ENCODE measurements at places on chromosomes 3 and 15. TPM values are rescaled to one million over a fixed set of nuclear protein-coding genes. Genes with fewer than 3 reads are reported as not detected.

- DNase-seq: no peak
Measured at GRCh38 chr3:123374016-123374415, 74.9 kb downstream of the ADCY5 start.

GRCh38 chr3:59886790-59887189 lies 837.0 kb upstream of the CFAP20DC start:
- DNase-seq: no peak

DNA sequence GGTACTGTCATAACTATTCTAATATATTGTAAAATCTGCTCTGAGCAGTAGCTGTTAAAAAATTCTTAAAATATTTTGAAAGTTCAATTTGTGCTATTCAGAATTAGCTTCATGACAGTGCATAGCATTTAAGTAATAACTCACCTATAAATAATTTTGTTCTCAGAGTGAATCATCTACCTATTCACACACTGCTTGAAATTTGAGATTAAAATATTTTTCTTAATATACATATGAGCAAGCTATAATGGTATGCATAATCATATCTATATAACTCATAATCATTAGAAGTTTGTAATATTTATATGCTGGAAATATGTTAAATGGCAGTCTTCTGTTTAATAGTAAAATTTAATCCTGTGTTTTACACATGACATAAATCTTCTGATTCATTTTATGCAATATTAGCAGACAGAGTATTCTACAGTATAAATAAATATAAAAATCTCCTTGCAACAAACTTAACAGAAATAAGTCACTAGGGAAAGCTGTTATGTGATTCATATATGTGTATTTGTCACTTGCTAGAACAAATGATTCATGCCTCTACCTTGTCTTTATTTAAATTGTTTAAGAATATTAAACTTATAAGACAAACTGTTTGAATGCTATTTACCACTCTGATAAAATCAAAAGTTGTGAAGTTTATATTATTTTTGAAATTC lies 710.8 kb downstream of the PLOD2 start:
- no peak for DNase-seq

- peak; percentile 52 for DNase-seq
Measured at GRCh38 chr15:32651229-32651837, 9.8 kb downstream of the SCG5 start.

- no peak for DNase-seq
Measured at GRCh38 chr15:50854601-50855490, 53.6 kb upstream of the AP4E1 start.

The RBP2 gene
- 22.3 TPM for polyA plus RNA-seq

DNA sequence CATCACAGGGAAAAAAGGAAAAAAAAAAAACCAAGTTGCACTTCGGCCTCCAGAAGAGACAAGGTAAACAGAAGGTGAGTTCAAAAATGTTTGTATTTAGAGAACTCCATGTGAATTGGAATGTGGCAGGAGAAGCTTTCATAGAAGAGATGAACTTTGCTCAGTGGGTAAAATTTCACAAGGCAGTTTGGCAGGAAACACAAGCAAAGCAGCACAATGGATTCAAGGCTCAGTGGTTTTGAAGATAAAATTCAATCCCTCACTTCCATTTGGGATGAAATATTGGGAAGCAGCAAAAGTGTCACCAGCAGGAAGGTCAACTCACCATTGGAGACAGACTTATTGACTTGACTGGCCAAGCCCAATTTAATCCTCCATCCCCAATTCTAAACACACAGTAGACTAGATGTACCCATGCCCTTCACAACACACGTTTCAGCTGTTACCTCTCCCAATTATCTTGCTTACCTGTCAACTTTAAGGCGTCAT lies 256.7 kb upstream of the ICE2 start:
- no peak for DNase-seq

- DNase-seq: peak; percentile 54
Measured at GRCh38 chr3:42013691-42014457, 52.0 kb upstream of the ULK4 start.

DNA sequence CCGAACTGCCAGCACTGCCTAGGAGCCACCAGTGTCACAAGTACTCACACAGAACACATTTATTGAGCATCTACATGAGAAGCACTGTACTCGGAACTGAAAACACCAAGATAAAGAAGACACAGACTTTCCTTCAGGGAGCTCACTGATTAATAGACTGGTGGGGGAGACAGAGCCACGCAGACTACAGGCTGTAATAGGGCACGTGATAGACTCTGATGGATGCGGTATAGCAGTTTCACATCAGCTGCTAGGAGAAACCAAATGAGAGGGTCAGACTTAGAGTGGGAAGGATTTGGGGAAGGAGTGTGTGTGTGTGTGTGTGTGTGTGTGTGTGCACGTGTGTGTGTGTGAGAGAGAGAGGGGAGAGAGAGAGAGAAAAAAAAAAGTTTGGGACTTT lies 12.1 kb downstream of the EPHB1 start:
- DNase-seq: no peak

- DNase-seq: no peak
Measured at GRCh38 chr15:90817117-90818057, 51.0 kb upstream of the FURIN start.

The OR5K1 gene
- polyA plus RNA-seq: not detected

The MCF2L2 gene
- 0.29 TPM for polyA plus RNA-seq

- peak; percentile 68 for DNase-seq
Measured at GRCh38 chr3:108030960-108031359, 59.9 kb downstream of the CD47 start.

GRCh38 chr3:182234881-182235280 lies 523.2 kb downstream of the SOX2 start:
- DNase-seq: no peak

- no peak for DNase-seq
Measured at GRCh38 chr15:78104119-78104479, 11.7 kb downstream of the SH2D7 start.

The PIERCE2 gene
- polyA plus RNA-seq: 1.2 TPM

DNA sequence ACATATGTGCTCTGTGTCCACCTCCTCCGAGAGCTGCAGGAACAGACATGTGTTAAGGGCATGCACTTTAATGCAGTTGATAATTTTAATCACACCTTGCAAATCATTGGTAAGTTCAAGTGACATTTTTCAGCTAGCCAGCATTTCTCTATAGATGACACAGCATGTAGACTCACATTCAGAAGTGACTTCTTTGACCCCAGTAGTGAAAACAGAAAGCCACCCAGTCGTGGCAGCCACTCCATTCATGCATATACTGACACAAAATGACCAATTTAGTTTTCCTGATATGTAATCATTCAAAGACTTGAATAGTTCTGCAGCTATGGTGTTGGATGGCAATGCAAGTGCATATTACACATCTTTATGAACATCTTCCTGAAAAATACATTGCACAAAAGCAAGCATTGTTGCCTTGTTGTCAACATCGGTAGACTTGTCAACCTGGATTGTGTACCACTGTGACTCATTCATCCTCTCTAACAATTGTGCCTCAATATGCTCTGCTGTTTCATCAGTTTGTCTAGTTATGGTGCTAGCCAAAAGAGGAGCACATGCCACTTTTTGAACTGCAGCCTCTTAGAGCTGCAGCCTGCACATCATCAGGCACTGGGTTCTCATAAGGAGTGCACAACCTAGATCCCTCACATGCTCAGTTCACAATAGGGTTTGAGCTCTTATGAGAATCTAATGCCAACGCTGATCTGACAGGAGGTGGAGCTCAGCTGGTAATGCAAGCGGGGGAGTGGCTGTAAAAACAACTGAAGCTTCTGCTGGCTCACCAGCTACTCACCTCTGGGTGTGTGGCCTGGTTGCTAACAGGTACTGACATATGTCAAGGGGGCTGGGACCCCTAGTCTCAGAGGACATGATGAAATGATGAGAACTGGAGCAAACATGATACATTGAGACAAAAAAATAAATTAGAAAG lies 622.0 kb downstream of the PYDC2 start:
- no peak for DNase-seq

The CAMKV gene
- 0.27 TPM for polyA plus RNA-seq

DNA sequence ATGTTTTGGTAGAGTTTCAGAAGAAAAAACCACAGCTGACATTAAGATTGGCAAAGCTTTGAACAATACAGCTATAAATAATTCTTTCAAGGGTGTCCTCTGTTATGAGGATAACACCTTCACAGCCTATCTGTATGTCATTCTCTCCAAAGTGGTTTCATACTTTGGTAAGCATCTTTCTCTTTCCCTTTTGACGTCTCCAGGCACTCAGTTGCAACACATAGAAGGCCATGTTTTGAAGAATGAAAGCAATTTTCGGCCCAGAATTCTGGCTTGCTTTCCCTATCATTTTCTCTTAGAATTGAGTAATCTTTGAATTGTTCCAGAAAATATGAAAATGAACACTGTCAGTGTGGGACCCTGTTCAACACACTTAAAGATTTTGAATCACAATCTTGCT lies 200.0 kb upstream of the CBLB start:
- DNase-seq: peak; percentile 80

The STX19 gene
- 0.18 TPM for polyA plus RNA-seq

The RAMAC gene
- 30.0 TPM for polyA plus RNA-seq

The GOLGA8J gene
- 0.48 TPM for polyA plus RNA-seq

- no peak for DNase-seq
Measured at GRCh38 chr3:877001-877400, 215.8 kb upstream of the CNTN6 start.

GRCh38 chr3:81891055-81891895 lies 129.8 kb upstream of the GBE1 start:
- DNase-seq: no peak

- DNase-seq: no peak
Measured at GRCh38 chr3:172277151-172277652, 171.1 kb downstream of the GHSR start.

The A4GNT gene
- polyA plus RNA-seq: not detected

The NUP210 gene
- polyA plus RNA-seq: 8.4 TPM

DNA sequence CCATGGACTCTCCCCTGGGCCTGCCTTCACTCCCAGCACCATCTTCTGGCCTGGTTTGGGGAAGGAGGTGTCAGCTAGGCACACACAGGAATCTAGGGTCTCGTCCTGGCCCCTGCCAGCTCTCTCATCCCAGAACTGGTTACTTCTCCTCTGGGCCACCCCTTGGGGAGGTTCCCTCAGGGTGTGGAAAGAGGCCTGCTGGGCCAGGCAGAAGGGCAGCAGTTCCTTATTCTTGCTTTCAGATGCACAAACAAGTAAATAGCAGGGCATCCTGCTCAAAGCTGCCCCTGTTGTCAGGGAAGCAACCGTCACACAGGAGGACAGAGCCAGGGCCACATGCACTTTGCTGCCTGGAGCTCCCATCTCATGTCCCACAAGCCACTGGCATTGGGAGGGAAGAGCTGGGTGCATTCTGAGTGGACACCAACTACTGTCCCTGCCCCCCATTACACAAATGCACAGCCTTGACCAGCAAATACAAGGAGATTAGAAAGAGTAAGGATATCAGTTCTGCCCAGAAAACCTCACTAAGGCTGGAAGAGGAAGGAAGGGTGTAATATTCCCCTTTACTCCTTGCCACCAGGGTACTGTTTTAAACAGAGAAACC lies 108.8 kb upstream of the HACD2 start:
- DNase-seq: no peak

The HTR3E gene
- polyA plus RNA-seq: not detected

The CTXN2 gene
- polyA plus RNA-seq: not detected

The IRAK2 gene
- polyA plus RNA-seq: 0.84 TPM

The GOLGA6L9 gene
- polyA plus RNA-seq: 2.0 TPM

The DGKG gene
- 0.83 TPM for polyA plus RNA-seq

DNA sequence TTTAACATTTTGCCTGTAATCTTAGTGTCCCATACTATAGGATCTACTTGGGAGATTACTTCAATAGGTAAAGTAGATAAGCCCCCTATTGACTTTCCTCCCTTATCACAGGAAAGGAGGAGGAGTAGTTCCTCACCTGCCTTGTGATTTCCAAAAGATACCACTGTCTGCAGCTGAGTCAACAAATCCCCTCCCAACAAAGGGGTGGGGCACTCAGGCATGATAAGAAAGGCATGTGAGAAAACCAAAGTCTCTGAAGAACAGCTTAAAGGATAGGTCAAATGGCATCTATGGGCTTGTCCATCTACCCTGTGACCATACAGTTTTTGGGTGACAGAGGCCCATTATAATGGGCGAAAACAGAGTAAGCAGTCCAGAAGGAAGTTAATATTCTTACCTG lies 71.3 kb upstream of the WNT7A start:
- no peak for DNase-seq

The ZKSCAN7 gene
- 8.6 TPM for polyA plus RNA-seq

DNA sequence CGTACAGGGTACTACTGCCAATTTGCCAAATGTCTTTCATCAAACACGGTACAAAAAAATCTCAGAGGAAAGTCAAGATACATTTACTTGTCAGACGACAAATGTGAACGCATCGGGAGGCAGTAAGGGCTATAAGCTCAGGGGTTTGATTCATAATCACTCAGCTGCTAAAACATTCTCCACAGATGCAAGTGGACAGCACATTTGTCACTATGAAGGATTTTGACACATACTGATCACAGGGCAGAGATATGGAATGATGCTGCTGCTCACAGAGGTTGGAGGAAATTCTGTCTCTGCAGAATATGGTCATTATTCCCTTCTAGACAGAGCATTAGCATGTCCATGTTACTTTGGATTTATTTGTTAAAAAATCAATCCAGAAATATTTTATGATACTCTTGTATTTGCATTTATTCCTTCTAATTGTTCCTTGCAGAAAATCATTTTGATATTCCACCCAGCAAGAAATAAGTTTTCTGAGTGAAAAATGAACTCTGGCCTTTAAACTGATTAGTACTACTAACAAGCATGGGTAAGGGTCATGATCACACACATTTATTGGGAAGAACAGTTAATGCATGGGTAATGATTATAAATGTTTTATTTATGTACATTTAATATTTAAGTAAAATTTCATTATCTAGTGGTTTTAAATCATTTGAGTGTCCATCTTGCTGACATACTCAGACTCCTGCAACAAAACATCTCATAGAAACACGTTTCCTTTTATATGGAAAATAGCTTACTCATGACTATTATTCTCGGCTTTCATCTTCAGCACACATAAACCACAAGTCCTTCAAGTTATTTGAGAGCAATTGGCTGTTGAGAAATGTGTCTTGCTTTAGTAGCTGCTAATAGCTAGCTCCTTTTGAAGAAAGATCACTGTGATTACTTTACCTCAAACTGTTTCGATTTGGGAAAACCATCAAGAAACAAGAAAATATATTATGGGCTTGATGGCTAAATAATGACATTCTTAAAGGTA lies 559.3 kb downstream of the MECOM start:
- DNase-seq: no peak

GRCh38 chr3:15300323-15301078 lies 31.9 kb downstream of the SH3BP5 start:
- DNase-seq: peak; percentile 64

DNA sequence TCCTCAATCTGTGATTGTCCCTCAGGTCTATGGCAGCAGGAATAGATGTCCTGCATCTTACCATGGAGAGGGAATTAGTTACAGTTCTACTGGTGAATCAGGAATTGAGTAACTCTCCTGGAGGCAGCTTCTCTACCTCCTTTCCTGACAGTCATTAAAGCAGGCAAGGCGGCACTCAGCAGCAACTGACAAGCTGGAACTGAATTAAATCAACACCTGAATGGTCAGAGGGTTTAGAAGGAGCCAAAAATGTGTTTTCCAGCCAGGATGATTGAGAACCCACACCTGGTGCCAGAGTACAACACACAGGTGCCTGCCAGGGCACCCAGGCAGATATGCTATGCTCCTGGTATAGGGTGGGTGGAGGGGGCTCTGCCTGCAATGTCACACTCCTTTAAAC lies 43.1 kb upstream of the TIPARP start:
- DNase-seq: no peak

Measured in muscle of leg (tissue), 16 donors.